Fibroblast of skin of left quadriceps (primary cell): ENCODE measurements at places on chromosomes 5 and 9.

- no peak for DNase-seq
These were observed 107.6 kb downstream of the GRIA1 start for GRCh38 chr5:153598099-153598498.

- no peak for DNase-seq
These were observed 7.2 kb downstream of the ANKHD1 start for GRCh38 chr5:140408750-140409241.

- no peak for DNase-seq
These were observed 27.5 kb upstream of the HAND1 start for GRCh38 chr5:154505567-154505966.

GRCh38 chr5:6762116-6762515 lies 48.9 kb downstream of the TENT4A start:
- no peak for DNase-seq

GRCh38 chr9:7298123-7298522 lies 501.5 kb downstream of the DMAC1 start:
- DNase-seq, result no peak

DNA sequence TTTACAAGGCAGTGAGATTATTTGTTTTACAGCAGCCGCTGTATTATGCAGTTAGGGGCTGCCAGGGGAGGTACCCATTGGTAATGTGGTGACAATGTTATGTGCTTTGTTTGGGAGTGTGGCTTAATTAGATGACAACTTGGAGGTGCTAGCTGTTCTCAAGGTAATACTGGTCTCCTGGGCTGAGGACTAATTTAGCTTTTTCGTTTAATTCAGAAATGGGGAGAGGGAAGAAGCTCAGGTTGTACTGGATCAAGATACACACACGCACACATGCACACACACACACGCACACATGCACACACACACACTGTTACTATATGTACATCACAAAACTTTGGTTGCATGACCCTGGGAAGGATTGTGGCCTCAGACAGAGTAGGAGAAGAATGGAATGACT lies 37.9 kb downstream of the CFAP77 start:
- no peak for DNase-seq

- no peak for DNase-seq
These were observed 26.0 kb upstream of the JAK2 start for GRCh38 chr9:4959031-4959430.

- no peak for DNase-seq
These were observed 473.3 kb upstream of the ZNF608 start for GRCh38 chr5:125219710-125220109.

GRCh38 chr5:145681686-145682085 lies 153.5 kb downstream of the PRELID2 start:
- DNase-seq, result peak; percentile 48

- peak; percentile 90 for DNase-seq
These were observed 3.1 kb downstream of the IER5L start for GRCh38 chr9:129174724-129175514.

DNA sequence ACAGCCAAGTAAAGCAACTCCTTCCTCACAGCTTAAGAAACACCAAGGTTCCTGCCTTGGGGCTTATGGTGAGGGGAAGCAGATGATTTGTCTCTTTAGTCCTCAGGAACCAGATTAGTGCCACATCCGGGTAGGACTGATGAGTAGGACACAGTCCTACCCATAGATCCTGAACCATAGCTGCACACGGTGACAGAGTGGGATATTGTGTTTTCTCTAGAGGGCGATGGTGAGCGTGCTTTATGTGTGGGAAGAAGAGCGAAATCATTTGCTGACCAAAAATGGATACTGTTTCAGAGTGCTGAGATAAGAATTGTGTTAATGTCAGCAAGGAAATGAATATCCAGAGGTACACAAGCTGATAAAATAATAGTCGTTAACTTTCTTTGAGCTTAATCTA lies 209.0 kb upstream of the FBXL7 start:
- no peak for DNase-seq

DNA sequence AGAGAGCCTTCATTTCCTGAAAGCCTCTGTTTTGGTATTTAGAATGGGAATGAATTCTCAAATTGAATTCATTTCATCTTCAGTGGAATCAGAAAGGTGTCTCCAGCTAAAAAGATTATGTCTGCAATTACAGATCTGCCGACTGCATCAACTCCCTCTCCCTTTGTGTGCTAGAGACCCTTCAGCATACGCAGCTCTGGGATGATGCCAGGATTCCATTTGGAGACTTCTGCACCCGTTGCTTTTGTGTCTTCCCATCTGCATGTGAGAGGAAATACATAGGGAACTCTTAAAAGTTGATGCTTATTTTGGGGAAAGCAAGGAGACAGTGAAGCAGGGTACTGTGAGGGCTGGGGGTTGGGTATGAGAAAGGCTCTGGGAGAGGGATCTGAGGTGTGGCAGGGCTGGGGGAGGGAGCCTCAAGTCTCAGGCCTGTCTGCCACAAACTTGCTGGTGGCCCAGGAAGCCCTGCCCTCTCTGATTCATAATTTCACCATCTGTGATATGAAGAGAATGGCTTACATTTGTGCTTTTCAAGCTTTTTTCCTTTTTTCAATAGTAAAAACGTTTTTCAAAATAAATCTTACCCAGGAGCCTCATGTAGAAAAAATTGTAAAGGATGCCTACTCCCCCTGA lies 89.7 kb upstream of the SAP30L start:
- no peak for DNase-seq

DNA sequence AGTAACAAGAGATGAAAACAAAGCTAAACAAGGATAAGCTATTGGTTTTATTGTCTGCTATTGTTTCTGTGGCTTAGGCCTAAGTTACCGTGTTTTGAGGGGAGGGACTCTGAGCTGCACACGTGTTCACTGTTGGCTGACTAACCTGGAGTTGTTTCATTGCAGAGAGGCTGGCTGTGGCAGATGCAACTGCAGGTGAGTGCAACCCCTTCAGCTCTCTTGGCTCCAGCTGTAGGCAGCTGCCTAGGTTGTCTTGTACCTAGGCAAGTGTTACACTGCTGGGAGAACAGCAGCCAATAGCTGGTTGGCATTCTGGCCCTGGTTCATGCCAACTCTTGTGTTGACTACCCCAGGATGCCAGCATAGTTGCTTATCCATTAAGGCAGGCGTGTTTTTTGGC lies 17.6 kb upstream of the MATR3 start:
- no peak for DNase-seq

DNA sequence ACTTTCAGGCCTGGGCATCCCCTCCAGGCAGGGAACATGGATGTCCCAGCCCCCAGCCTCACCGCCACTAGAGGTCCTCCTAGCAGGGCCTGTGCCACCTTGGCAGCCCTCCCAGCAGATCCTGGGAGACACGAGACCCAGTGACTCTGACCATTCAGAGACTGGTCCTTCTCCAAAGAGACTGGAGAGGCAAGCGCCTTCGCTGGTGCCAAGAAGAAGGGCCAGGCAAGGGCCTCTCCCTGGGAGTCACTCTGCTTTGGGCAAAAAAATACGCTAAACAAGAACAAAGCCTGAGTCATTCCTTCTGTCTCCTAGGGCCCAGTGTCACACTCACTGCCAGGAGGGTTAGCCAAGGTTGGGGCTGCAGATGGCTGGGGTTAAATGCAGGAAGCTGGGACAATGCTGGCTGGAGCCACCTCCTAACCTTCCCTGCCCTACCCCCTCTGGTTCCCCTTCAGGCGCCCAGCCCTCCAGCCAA lies 35.3 kb upstream of the SMIM23 start:
- no peak for DNase-seq

GRCh38 chr5:142235050-142235797 lies 89.6 kb downstream of the SPRY4 start:
- no peak for DNase-seq

DNA sequence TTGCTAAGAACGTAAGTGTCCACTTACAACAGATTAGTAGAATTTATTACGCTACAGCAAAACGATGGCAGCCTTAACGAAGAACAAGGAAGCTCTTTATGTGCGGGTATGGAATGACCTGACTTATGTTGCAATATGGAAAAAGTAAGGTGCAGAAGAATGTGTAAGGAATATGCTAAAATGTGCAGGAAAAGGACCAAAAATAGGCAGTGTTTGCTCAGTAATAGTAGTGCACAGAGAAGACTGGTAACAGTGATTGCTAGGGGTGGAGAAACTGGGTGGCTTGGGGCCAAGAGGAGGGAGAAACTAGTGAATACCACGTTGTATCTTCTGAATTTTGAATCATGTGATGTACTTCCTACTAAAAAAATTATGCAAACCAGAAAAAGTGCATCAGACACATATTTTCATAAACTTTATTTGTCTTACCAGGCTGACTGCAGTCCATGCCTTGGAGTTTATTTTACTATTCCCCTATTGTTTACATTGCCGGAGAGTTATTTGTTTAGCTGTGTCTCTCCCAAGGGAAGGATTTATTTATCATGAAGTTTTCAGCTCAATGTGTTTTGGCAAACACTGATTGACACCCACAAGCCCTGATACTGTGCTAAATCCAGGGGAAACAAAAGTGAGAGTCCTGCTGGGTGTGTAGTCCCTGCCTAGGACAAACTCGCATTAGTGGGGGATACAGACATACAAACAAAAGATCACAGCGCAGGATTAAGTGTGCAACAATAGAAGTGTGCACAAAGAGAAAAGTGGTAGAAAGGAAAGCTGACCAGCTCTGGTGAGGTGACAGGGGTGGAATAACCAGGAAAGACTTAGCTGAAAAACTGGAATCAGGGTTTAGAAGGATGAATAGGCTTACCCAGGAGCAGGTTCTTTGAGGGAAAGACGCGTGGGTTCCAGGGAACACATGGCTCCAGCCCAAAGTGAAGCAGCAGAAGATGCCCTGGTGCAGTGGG lies 34.0 kb upstream of the ZNF484 start:
- no peak for DNase-seq

GRCh38 chr5:123039673-123040072 lies 3.1 kb upstream of the PPIC start:
- DNase-seq, result no peak

DNA sequence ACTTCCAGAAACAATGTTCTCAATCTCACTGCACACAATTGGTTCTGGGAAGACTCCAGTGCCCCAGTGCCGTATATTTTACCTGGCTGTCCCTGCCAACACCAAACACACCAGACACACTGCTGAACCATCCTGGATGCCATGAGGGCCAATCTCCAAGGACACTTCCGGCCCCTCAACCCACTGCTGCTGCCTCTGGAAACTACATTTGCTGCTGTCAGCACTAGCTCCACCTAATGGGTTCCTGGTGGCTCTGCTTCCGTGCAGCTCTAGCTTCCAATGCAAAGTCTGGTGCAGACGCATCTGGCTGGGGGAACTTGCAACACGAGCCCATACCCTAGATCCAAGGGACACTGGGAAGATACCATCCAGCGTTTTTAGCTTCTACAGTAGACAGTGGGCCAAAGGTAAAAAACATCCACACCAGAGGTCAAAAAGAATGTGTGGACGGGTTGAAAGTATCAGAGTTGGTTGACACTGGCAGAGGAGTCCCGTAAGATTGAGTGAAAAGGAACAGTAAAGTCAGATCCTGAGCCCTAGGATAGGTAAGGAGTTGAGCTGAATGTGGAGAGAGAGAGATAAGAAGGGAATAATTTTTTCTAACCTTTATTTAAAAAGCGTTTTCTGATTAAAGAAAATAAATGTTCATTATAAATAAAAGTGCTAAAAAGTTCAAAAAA lies 99.7 kb upstream of the KIF2A start:
- DNase-seq, result no peak

DNA sequence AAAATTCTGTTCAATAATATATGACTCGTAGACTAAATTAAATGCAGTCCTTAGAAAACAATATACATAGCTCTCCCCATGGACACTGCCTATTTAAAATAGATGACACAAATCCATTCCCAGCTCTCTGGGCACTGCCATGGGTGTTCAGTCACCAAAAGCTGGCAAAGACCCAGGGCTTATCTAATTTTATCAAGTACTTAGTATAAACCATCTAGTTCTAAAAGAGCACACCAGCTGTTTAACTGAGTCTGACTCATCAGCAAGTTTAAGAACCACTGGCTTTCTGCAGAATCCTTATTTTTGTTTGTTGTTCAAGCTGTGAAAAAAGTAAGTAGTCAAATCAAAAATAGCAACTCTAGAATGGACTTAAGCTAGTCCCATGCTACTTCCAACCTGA lies 107.6 kb downstream of the PLPP1 start:
- DNase-seq, result no peak

DNA sequence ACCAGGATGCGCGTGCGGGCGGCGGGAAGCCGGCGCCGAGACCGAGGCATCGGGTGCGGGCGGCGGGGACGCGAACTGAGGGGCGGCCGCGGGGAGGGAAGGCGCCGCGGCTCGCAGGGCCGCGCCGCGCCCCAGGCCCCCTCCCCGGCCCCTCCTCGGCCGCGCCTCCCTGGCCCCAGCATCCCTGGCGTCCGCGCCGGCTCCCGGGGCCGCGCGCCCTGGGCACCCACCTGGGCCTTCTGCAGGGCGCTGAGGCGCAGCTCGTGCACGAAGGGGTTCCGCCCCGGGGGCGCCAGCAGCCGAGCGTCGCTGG lies 324 bp downstream of the LPCAT1 start:
- DNase-seq, result no peak

DNA sequence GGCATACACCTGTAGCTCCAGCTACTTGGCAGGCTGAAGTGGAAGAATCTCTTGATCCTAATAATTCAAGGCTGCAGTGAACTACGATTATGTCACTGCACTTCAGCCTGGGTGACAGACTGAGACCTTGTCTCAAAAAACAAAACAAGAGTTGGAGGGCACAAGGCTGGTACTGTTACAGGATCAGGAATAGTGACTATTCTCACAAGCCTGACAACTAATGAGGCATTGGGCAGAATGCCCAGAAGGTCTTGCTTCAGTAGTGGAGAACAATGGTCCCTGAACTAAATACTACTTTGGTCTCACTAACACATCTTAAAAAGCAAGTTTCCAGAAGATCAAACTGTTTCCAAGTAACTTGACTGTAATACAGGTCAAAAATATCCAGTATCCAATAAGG lies 182.9 kb upstream of the RFX3 start:
- no peak for DNase-seq

GRCh38 chr5:58439094-58439644 lies 20.7 kb downstream of the PLK2 start:
- DNase-seq, result no peak

- no peak for DNase-seq
These were observed 101.8 kb downstream of the PJA2 start for GRCh38 chr5:109307951-109308350.
